ENCODE measurements at places on chromosomes 4 and X.

DNA sequence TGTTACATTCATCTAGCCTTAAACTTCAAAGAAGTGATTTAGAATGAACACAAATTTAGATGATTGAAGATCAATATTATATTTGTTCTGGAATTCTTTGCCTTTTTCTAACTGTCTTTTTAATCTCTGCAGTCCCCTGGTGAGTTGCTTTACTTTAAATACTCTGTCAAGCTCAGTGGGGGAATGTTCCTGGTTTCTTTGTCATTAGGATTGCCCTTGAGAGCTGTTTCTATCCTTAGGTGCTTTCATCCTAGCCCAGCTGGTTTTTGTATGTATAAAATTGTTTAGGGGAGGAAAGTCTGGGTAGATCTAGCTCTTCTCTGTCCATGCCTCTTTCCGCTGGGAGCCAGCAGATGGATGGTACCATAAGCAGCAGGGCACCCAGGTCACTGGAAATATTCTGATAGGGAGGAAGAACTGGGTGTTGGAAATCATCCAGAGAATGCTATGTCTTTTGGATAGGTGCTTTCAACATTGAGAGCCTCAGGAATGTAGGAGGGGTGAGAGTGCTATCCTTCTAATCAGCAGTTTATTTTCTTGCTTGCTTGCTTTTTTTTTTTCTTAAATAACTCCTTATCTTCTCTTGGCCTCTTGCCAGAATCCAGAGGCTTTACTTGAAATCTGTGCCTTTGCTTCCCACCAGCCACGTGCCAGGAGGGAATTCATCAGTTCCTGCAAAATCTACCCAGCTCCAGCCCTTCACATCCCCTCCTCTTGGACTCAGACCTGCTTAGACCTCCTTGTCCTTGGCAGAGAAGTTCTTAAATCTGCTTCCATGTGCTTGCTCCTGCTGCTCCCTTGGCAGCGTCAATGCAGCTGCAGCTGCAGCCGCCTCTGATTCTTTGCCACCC is 215.3 kb upstream of the ANXA3 start:
- peak; percentile 18 for DNase-seq

GRCh38 chr4:119394826-119395225 is 72.9 kb upstream of the FABP2 start:
- DNase-seq: no peak

- no peak for DNase-seq
Observed at GRCh38 chrX:43456063-43456462, 200.0 kb upstream of the MAOA start.

- DNase-seq: no peak
Observed at GRCh38 chr4:140260227-140260626, 106.2 kb upstream of the MAML3 start.

GRCh38 chrX:40866893-40867292 is 131.6 kb upstream of the MED14 start:
- DNase-seq: no peak

GRCh38 chrX:10904220-10904619 is 206.9 kb upstream of the HCCS start:
- no peak for DNase-seq

DNA sequence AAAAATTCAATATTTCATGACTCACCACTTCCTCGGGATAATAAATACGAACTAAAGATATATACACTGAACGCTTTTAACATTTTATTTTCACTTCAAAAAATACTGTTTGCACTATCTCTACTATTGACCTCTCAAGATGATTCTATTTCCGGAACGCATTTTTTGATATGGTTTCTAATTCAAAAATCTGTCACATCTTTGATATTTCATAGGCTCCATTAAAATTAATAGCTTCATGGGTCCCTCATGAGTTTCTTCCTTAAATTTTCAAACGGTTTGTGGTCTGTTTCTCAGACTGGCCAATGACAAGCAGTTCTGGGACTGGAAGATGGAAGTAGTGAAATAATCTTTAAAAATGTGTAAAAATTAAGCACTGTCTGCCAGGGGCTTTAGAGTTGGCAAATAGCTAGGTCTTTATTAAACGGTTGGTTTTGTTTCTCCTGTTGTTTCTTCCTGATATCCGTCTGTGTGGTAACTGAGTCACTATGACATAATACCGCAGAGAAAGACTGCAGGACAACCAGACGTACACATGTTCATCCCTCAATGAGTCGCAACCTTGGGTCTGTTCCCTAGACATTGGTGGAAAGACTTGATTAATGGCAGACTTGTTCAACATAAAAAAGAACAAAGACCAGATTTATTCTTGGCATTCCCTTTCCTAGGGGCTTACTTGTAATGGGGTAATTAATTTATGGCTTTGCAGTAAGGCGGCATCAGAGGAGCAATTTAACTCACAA is 133.8 kb downstream of the PALLD start:
- no peak for DNase-seq

DNA sequence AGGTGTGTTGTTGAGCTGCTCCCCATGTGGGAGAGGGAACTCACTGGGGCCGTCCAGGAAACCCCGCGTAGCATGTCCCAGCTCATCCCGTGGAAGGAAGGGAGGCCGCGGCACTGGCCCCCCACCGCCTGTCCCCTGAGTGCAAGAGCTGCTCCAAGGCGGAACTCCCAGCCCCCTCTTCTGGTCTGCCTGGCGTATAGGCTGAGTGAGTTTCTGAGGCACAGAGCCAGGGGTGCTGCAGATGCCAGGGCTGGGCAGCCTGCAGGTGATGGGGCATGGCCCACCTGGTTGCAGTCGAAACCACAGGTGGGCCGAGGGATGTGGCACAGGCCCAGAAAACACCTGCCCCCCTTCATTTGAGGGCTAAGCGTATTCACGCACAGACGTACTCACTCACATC is 49.6 kb downstream of the ABLIM2 start:
- DNase-seq: no peak

DNA sequence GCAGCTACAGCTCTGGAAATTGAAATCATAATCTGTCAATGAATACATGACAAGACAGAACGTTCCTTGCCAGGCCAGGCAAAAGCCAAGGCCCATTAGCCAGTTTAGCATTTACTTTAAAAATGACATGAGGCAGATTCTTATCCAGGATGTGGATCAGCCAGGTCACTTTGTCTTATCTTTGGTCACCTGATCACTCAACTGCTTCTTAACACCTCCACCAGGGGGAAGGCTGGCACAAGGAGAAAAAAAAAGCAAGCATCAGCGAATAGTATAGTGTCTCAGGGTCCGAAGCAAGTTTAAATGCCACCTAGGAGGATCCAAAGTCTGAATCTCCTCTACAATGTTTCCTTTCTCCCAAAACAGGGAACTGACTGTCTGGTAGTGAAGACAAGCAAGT is 18.8 kb downstream of the ATP1B4 start:
- DNase-seq: no peak

- no peak for DNase-seq
Observed at GRCh38 chrX:32155044-32155638, 1056.2 kb downstream of the DMD start.

- no peak for DNase-seq
Observed at GRCh38 chr4:71217688-71218087, 121.1 kb upstream of the SLC4A4 start.

GRCh38 chr4:926538-926937 is 5.6 kb downstream of the GAK start:
- no peak for DNase-seq

DNA sequence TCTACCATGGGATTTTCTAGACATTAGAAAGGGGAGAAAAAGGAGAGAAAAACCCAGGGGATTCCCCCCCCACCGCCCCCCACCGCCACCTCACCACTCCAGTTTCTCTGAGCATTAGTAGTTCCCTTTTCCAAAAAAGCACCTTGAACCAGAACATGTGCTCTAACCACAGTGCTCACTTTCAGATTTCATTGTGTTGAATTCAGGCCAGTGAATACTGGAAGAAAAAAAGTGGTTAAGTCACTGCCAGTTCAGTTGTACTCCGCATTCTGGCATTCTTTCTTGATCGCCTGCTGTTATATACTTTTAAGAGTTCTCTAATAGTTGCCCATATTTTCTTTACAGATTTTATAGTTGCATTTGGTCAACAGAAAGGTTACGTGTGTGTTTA is 40.9 kb downstream of the JADE3 start:
- DNase-seq: no peak

- no peak for DNase-seq
Observed at GRCh38 chr4:43690116-43690515, 758.5 kb downstream of the KCTD8 start.

DNA sequence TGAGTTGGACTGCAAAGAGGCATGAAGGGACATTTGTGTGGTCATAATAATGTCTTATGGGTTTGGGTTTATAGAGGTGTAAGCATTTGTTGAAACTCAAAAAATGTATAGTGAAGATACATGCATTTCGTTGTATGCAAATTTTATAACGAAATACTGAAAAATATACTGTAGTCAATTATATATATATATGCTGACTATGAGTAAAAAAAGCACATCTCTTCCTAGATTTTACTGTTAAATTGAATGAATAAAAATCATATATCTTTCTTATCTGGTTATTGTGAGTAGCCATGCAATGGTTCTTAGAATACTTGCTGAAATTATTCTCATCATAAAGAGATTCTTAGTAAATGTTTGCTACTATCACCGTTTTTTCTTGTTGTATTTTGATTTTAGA is 34.5 kb downstream of the UGT2B10 start:
- no peak for DNase-seq

- no peak for DNase-seq
Observed at GRCh38 chr4:142549726-142550463, 296.2 kb downstream of the INPP4B start.

DNA sequence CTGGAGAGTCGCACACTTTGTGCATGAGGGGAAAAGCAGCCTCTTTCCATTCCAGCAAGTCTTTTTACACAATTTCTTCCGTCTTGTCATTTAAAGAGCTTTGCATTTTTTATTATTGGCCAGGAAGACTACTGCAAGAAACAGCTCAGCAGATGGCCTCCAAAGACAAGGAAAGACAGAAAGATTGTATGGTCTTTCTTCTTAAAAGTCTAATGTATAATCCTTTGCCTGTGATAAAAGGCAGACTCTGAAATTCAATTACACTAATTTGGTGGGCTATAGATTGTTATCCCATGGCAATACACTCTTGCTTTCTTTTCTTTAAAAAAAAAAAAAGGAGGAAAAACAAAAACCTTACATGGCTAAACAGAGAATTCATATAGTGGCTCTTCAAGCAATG is 5.9 kb downstream of the CAPN6 start:
- no peak for DNase-seq

- no peak for DNase-seq
Observed at GRCh38 chr4:103204111-103204510, 6.0 kb upstream of the CENPE start.

DNA sequence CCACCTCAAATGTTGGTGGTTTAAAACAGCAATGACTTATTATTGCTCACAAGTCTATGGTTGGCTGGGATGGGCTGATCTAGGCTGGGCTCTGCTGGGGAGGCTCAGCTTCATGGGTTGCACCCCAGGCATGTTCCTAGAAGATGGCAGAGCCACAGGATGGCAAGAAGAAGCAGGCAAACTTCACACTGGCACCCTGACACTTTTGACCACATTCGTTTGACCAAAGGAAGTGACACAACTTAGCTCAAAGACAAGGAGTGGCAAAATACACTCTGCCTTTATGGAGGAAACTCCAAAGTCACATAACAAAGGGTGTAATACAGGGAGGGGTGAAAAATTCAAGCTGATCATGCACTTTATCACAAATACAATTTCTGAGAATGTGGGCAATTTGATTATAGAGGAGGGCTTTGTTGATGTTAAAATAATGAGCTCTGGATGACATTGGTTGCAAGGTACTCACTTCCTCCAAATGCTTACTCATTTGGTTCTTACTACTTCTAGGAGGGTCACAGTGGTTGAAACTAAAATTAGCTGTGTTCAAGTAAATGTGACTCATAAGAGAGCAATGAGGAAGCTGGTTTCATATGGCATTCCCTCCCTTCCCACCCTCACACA is 249.2 kb upstream of the RPS6KA3 start:
- DNase-seq: no peak

GRCh38 chrX:20060961-20061748 is 55.6 kb downstream of the MAP7D2 start:
- no peak for DNase-seq

GRCh38 chrX:120087289-120088017 is 10.0 kb upstream of the RHOXF2B start:
- no peak for DNase-seq

GRCh38 chr4:182528819-182529218 is 285.6 kb downstream of the TENM3 start:
- no peak for DNase-seq

DNA sequence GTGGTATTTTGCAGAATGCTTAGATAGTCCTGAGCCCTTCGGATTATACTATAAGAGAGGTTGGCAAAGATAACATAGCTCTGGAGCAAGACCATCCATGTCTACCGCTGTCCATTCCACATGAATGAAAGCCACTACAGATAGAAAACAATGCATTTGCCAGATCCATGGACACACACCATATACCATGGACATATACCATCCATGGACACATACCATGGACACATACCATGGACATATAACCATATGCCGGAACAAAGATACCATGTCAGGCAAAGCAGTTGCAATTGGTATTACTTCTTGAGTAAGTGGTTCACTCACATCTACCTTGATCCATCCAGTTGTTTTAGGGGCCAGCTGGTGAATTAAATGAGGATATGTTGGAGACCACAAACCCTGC is 53.2 kb upstream of the ATP6AP2 start:
- DNase-seq: no peak

DNA sequence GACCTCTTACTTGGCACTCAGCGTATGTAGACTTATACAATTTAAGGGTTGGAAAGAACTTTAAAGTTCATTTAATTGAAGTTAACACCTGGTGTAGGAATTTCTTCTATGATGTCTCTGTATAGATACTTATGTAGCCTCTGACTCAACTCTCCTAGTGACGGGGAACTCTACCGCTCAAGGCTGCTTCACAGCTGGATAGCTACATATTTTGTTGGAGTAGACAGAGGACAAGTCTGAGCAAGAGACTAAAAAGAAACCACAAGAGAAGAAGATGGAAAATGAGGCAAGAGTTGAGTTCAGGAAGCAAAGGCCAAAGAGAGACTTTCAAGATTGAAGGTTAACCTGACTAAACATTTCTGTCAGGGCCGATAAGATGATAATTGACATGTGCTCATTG is 52.6 kb downstream of the GPR50 start:
- DNase-seq: no peak

- DNase-seq: no peak
Observed at GRCh38 chrX:7132335-7133049, 15.0 kb upstream of the STS start.

DNA sequence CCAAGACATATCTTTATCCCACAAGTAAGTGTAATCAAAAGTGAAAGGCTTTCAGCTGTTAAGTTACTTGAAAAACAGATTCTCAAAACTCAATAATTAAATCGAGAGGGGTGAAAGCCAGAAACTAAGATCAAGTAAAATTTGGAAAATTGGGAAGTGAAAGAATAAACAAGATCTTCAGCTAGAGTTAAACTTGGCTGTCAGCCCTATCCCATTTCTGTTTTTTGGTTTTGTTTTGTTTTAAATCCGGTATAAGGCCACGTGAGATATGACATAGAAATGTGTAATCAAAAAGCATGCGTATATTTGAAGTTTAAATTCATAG is 856.8 kb downstream of the STIM2 start:
- no peak for DNase-seq

DNA sequence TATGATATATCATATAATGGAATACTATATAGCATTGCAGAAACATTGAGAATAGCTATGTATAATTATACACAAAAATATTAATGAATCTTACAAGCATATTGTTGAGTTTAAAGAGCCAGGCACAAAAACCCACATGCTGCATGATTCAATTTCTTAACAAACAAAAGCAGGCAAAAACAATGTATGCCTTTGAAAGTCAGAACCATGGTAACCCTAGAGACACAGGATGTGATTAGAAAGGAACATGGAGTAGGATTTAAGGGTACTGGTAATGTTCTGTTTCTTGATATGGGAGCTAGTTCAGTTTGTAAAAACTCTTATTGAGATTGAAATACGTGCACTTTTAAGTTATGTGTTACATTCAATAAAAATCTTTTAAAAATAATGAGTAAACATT is 21.5 kb downstream of the CXCL8 start:
- no peak for DNase-seq
